ENCODE measurements at places on chromosomes 4 and X.
A peak's percentile ranks its signal among the peaks of the same experiment; 100 is the strongest.

DNA sequence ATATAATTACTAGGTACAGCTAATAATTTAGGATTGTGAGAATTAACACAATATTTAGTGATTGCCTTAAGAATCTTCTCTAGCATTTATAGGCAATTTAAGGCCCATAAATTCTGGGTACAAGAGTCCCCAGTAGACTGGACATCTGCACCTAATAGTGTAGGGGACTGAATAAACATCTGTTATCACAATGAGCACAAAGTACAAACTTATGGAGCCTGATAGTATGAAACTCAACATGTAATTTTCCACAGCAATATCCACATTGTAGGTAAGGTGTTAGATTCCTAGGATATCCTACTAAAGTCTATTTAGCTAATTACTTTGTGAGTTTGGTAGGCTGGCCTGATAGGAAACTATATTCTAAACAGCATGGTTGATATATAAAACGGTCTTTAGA is 178.3 kb downstream of the FAM13A start:
- DNase-seq = no peak

- no peak for DNase-seq
These were observed 17.9 kb downstream of the LRBA start for GRCh38 chr4:150997141-150997540.

GRCh38 chr4:78244705-78245485 is 187.8 kb downstream of the FRAS1 start:
- DNase-seq = no peak

GRCh38 chr4:112931001-112931400 is 118.5 kb upstream of the ANK2 start:
- no peak for DNase-seq

- no peak for DNase-seq
These were observed 23.7 kb downstream of the FAT1 start for GRCh38 chr4:186699881-186700397.

DNA sequence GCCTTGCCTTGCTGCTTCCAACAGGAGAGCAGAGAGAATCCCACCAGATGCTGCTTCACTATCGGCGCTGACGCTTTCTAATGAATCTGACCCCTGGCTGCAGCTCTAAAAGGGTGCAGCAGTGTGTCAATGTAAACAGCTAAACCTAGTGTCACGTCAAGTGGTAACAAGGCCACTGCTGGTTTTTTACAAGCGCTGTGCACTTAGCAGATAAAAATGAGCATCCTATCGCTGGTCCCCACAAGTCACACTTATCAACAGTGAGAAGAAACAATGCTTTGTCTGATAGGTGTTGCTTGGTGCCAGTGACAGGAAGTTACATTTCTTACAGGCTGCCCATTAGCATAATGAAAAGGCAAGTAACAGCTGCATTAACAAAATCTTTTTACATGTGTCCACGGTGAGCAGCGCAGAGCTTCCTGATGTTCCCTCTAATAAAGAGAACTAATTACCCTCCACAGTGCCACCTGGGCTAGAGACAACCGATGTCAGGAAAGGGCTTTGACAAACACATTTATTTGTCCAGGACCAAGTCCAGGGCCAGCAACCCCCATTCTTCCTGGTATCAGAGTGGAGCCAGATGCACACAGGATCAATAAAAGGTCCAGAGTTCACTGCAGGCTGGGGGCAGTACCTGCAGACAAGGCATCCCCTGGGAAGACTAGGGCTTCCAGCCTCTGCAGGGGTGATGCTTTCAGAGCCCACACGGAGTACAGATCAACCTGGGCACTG is 176.0 kb downstream of the MGST2 start:
- no peak for DNase-seq

- DNase-seq = no peak
These were observed 56.1 kb upstream of the TMEM131L start for GRCh38 chr4:153409924-153410501.

GRCh38 chr4:42483426-42484379 is 86.4 kb downstream of the SHISA3 start:
- DNase-seq = peak; percentile 76

GRCh38 chr4:95552942-95553550 is 4.3 kb upstream of the UNC5C start:
- no peak for DNase-seq

DNA sequence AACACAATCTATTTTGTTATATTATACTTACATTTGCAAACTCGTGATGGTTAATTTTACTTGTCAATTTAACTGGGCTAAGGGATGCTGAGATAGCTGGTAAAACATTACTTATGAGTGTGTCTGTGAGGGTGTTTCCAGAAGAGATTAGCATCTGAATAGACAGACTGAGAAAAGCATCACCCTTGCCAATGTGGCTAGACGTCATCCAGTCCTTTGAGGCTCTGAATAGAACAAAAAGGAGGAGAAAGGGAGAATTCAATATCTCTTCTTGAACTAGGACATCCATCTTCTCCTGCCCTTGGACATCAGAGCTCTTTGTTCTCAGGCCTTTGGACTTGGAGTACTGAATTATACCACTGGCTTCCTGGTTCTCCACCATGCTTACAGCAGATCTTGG is 154.6 kb downstream of the EPHA5 start:
- DNase-seq = no peak

DNA sequence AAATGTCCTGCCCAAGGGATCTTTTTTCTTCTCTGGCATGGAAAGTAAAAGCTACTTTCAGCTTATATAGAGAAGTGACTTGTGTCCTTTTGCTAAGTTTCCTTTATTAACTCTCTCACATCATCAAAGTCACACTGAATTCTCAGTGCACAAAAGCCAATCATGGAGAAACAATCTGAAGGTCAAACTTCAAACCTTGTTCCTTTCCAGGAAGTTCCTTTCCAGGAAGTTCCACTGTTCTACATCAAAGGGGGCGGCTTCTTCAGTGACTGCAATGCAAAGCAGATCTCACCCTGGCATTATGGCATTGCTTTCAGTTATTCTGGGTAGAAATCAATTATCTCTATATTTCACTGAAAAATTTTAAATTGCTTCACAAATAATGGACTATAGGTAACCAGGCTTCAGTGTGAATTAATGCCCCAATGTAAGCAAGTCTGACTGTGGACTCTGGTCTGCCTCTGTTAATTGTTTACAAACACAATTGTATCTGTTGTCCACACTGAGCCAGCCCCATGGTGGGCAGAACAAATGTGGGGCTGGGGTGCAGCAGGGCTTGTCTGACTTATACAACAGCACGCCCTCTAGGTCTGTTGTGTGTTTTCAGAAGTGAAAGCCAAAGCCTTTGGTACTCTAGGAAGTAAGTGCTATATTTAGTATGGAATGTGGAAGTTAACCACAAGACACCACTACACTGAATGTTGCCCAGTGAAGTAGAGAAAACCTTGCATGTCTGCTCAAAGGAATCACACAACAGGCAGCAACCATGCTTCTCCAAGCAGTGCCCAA is 98.8 kb downstream of the CDS1 start:
- DNase-seq = no peak

DNA sequence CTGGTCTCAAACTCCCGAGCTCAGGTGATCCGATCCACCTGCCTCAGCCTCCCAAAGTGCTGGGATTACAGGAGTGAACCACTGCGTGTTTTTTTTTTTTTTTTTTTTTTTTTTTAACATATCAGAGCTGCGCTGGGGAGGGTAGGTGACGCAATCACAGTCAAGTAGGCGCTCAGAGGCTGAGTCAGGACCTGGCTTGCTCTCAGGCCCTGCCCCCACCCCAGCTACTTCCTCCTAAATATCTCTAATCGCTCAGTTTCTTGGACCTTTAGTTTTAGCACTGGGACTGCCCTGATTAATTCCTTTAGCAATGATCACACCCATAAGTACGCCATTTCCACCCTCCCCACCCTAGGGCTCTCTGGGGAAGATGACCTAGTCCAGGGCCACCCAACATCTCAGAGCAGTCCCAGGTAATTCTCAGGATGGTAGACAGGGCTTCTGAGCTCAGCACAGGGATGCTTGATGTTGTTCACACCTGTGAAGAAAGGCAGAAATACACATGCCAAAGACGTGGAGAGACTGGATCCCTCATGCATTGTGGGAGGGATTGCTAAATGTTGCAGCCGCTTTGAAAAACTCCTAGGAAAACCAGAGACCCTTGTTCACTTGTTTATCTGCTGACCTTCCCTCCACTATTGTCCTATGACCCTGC is 50.2 kb downstream of the DDX3X start:
- peak; percentile 75 for DNase-seq

DNA sequence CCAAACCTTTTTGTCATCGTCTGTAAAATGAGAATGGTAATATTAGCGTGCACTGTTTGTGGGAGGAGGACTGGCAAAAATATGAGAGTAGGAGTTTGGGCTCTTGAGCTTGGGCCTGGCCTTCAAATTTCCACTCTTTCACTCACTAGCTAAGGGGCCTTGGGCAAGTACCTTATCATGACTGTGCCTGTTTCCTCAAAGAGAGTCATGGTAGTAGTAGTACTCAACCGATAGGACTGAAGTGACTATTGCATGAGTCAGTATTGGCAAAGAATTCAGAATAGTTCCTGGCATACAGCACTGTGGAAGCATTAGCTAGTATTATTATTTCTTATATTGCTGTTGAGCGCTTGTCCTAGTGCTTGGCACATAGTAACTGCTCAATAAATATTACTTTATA is 16.0 kb upstream of the RBM3 start:
- DNase-seq = no peak

DNA sequence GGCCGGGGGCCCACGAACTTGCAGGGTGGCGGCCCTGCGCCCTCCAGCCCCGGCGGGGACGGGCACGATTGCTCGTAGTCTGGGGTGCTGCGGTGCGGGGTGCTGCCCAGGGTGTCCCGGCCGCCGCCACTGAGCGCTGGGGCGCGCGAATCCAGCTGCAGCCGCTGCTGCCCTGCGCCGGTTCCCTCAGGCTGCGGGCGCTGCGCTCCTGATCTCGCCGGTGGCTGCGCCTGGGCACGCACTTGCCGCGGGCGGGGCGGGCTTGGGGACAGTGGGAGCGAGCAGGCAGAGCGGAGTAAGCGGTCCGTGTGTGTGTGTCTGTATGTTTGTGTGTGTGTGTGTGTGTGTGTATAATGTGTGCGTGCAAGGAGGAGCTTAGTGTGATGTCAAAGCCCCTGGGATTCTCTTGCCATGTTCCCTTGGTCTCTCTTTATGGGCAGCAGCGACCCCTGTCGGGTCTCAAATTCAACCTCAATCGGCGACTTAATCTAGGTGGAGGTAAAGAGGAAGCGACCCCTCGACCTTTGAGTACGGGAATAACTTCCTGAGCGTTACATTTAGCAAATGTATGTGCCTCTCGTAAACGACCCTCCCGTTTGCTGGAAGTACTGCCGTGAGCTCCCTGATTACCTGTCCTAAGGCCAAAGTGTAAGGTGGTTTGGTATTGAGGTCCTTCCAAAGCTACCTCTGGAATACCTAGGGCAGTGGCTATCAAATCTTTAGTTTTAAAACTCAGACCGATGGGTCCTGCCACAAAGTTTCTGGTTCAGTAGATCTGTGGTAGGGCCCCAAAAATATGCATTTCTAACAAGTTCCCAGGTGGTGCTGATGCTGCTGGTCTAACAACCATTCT is at the start of gene RNF150:
TSS of gene RNF150 (minus strand) at position 324 of the 853 bp plus-strand sequence.
- DNase-seq = peak; percentile 90

DNA sequence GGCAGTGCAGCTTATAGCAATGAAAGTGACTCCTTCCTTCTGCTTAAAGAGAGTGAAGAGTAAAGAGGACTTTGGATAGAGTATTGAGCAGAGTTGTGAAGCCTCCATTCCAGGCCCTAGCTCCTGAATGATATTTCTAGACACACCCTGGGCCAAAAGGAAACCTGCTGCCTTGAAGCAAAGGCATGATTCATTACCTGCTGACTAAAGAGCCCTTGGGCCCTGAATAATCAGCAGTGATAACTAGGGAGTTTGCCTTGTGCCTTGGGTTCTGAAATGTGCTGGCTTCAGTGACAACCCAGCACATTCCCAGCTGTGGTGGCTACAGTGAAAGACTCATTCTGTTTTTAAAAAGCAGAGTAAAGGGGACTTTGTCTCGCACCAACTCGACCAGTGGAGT is 49.2 kb downstream of the STPG2 start:
- DNase-seq = no peak

- DNase-seq = no peak
These were observed 123.7 kb downstream of the CBR4 start for GRCh38 chr4:168886351-168886750.

DNA sequence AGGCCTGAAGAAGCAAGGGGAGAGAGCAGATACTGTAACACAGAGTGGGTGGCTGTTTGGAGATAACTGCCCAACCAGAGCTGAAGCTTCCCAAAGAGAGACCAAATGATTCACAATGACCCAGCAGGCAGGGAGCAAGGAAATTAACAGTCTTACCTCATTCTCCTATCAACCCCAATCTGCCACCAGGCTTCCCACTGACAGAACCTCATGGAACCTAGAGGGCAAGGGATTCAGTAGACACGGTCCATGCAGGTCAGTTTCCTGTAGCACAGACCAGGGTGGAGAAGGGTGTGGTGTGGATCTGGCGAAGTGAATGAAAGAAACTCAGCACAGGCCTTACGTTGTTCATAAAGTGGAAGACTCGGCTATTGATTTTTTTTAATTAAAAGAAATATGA is 60.7 kb upstream of the ALB start:
- DNase-seq = no peak

GRCh38 chrX:2478546-2479419 is 22.0 kb downstream of the DHRSX start:
- DNase-seq = no peak

GRCh38 chr4:189828081-189828697 is 112.5 kb upstream of the FRG1 start:
- no peak for DNase-seq

GRCh38 chrX:49291615-49292337 is 11.7 kb upstream of the GAGE10 start:
- DNase-seq = no peak

- DNase-seq = no peak
These were observed 141.1 kb upstream of the NDST3 start for GRCh38 chr4:117893207-117893606.

DNA sequence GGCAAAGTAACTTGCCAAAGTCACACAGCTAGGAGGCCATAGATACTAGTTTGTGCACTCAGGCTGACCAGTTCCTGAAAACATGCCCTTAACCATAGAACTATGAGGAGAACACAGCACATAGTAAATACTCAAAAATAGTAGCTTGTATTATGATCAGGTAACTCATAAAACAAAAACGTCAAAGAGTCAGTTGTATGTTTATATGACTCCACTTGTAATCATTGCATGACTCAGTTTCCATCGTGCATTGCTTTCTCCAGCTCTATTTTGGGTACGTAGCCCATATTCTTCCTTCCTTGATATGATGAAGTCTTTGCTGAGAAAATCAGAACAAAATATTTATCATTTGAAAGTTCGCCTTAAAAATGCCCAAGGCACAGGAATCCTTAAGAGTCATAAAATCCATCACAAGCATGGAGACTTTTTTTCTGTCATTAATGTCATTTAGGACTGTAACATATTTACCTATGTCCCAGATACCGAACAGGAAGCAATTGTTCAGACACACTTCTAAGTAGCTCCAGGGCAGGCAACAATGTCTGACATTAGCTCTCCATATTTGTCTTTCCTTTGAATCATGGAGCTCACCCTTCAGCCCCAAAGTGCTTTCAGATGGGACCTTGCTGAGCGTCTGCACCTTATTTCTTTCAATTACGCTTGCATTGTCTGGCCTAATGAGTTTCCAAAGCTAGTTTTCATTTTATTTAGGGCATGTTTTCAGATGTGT is 11.2 kb upstream of the MID1 start:
- no peak for DNase-seq

- DNase-seq = no peak
These were observed 85.1 kb upstream of the ADAD1 start for GRCh38 chr4:122293374-122294365.
